SJCRH30 (cell line): ENCODE measurements at places on chromosomes 16 and 17. TPM values are rescaled to one million over a fixed set of nuclear protein-coding genes. Genes with fewer than 3 reads are reported as not detected.
A peak's percentile ranks its signal among the peaks of the same experiment; 100 is the strongest.

- peak; percentile 22 for DNase-seq
Observed at GRCh38 chr16:64654178-64654577, 467.7 kb downstream of the CDH11 start.

RHBDL1 gene
- total RNA-seq: 0.94 and 2.5 TPM in 2 replicates

DNA sequence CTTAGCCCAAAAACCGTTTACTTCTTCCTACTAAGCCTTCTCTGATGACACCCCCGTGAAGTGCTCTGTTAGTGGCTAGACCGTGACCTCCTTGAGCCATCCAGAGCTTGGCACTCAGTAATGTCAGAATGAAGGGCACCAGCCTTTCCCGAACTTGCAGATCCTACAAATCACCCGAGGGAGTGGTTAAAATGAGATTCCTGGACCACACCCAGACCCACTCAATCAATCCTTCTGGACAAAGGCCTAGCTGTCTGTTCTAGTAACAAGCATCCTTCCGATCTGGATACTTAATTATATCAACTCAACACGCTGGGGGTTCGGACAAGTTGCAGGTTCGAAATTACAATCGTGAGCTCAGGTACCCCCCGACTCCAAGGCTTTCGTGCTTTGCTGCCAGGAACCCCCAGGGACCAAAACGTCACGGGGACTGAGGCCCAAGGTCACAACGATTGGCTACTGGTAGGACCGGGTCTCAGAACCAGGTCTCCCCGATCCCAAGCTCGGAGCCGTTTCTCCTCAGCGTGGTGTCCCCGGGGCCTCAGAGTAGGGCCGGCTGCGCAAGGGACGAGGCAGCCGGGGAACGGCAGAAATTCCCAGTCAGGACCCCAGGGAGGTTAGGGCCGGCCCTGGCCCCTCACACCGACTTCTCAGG, 527 bp downstream of the CIAPIN1 start:
- peak; percentile 56 for DNase-seq

ZMYND15 gene
- not detected in 2 replicates for total RNA-seq

RRAD gene
- total RNA-seq: 0.30 and 0.49 TPM in 2 replicates

DNA sequence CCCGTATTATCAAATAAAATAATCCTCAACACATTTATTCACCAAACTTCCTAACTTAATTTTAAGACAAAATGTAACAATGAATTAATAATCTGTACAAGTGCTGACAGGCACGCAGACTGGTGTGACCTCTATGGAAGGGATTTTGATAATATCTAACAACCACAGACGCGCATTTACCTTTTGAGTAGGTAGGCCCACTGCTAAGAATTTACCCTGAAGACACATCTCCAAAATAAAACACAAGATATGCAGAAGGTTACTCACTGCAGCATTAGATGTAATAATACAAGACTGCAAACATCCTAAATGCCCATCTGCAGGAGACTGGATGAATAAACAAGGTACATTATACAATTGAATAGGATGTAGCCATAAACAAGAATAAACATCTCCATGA, 22.7 kb upstream of the CMTM4 start:
- no peak for DNase-seq

- DNase-seq: peak; percentile 75
Observed at GRCh38 chr16:89173174-89173921, 1.8 kb downstream of the CDH15 start.

- no peak for DNase-seq
Observed at GRCh38 chr17:12536021-12536420, 129.7 kb upstream of the MYOCD start.

GRCh38 chr17:49431743-49432142, 17.1 kb upstream of the PHB1 start:
- DNase-seq: no peak

RPS15A gene
- 3,616 and 3,934 TPM in 2 replicates for total RNA-seq

HCRT gene
- 1.0 TPM in 1 of 2 replicates, not detected in the other for total RNA-seq

GRCh38 chr17:79203016-79203415, 128.4 kb downstream of the ENGASE start:
- peak; percentile 20 for DNase-seq

SLC2A4 gene
- total RNA-seq: 1.3 and 1.5 TPM in 2 replicates

DNA sequence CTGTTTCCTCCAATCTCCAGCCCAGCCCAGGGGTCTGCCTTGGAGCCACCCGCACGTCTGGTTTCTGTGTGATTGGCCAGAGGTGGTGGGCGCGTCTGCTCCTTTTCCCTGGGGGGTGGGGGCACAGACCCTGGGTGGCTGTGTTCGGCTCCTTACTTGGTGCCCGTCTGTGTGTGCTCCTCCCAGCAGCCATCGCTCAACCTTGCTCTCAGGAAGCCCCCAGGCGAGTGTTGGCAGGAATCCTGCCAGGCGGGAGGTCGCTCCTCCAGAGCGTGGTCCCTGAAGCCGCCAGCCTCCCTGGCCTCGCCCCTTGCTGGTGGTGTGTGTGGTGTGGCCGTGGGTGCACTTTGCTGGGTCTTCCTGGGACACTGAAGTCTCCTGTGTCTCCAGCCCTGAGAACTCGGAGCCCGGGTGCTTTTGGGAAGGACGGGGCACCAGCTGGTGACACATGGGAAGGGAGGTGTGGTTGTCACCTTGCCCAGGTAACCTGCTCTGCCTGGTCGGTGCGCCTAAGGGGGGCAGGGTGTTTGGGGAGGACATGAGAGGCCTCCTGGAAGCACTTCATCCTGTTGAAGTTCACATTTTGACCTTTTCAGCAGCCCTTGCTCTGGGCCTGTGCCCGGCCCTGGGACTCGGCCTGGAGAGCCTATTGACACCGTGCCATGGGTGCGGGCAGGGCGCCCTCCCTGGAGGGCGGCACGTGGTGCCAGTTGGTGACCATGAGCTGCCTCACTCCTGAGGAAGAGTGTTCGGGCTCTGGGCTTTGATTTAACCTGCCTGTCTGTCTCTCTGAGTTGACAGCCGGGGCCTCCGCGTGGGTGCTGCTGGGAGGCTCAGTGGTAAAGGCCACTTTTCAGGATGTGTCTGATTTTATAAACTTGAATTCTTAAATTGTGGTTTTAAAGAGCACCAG, 49.0 kb upstream of the ZNF750 start:
- no peak for DNase-seq
